ENCODE measurements at places on chromosomes 3 and 15.

- no peak overlapping the region for H3K4me3 ChIP-seq
- H3K4me1 ChIP-seq = peaks cover 7% of the 10 kb centered on the region
- no peak for DNase-seq
- no peaks in the 10 kb centered on the region for H3K27me3 ChIP-seq
- H3K36me3 ChIP-seq = no peaks in the 10 kb centered on the region
- H3K27ac ChIP-seq = no peak overlapping the region
Measured at GRCh38 chr3:130480736-130481135, 36.2 kb upstream of the COL6A6 start.

DNA sequence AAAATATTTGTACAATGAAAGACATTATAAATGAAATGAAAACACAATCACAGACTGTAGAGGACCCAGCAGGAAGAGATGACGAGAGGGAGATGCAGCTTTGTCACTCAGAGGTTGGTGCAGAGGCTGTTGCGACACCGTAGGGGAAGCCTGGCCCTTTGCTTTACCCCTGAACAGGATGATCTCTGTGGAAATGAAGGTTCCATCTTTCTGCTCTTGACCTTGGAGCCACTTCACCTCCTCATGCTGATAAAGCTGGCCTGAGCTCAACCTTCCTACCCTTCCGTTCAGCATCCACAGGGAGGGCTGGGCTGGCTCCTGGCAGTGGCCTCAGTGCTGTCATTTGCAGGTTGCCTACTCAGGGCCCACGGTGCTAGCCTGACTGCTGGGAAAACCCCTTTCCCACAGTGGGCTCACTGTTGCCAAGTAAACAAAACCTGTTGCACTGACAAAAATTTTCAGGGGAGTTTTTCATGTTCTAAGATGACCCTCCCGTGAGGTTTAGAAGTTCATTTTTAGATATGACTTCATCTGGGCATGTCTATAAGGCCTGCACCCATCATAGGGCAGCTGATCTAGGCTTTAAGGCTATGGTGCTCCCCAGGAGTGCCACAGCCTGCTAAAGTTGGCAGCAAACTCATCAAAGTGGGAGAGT, 3.0 kb upstream of the CD80 start:
- H3K4me3 ChIP-seq = no peak overlapping the region
- no peak overlapping the region for H3K27ac ChIP-seq
- no peaks in the 10 kb centered on the region for H3K36me3 ChIP-seq
- no peak for DNase-seq
- H3K27me3 ChIP-seq = no peaks in the 10 kb centered on the region

- peaks cover 2% of the 10 kb centered on the region for H3K4me1 ChIP-seq
- H3K4me3 ChIP-seq = no peak overlapping the region
- DNase-seq = no peak
- no peaks in the 10 kb centered on the region for H3K36me3 ChIP-seq
- no peak overlapping the region for H3K27ac ChIP-seq
- H3K27me3 ChIP-seq = no peaks in the 10 kb centered on the region
Measured at GRCh38 chr15:54206586-54207321, 228.5 kb downstream of the UNC13C start.

DNA sequence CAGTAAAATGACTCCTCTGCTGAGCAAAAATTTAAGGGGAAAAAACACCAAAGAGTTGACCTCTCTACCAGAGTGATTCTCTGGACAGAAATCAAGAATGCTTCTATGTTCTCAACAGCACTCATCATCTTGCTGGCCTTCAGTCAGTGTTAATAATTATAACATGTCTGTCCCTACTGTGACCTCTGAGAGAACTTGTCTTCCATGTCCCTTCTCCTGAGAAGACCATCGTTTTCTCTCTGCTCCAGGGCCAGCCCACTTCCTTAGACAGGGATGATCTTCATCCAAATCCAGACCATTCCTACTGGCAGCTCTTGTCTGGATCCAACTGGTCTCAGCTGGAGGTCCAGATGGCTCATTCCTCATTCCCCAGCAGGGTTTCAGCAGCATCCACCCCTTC, 139.0 kb upstream of the NECTIN3 start:
- no peaks in the 10 kb centered on the region for H3K36me3 ChIP-seq
- H3K4me3 ChIP-seq = no peak overlapping the region
- H3K27me3 ChIP-seq = no peaks in the 10 kb centered on the region
- H3K27ac ChIP-seq = no peak overlapping the region
- DNase-seq = no peak
- H3K4me1 ChIP-seq = no peaks in the 10 kb centered on the region

DNA sequence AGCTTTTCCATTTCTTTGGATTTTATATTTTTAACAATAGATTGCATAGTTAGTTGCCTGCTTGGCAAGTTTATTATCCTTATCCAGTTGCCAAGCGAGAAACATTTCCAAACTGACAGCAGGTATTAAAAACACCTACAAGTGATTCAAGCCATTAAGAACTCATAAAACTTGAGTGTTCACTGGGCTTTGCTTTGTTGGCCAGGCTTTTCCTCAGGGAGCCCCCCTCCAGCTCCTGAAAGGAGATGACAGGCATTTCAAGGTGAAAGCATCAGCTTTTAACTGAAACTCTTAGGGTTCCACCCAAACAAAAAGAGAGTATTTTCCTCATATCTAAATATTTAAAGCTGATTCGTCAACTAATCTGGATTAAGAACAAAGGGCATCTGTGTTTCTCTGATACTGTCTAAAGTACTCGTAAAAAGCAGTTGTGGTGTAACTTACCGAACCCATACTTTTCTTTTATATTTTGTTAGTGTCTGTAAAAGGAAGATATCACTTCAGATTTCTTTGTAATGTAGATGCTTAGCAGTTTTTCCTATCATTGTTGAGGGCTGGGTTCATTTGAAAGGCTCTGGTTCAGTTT, 363.4 kb downstream of the OTOL1 start:
- no peaks in the 10 kb centered on the region for H3K36me3 ChIP-seq
- peaks cover 6% of the 10 kb centered on the region for H3K4me1 ChIP-seq
- DNase-seq = no peak
- no peak overlapping the region for H3K4me3 ChIP-seq
